Stimulated activated CD4-positive, alpha-beta T cell treated with anti-CD3 and anti-CD28 coated beads, Interleukin-1b, Interleukin-23, amount 100 ng/mL, for 24 hours (primary cell): ENCODE measurements at places on chromosomes 7 and 10.
A peak's percentile ranks its signal among the peaks of the same experiment; 100 is the strongest.

GRCh38 chr7:47254081-47254977 lies 327.6 kb downstream of the TNS3 start:
- peak; percentile 15 for DNase-seq

GRCh38 chr10:21061982-21062381 lies 164.9 kb upstream of the NEBL start:
- no peak for DNase-seq

DNA sequence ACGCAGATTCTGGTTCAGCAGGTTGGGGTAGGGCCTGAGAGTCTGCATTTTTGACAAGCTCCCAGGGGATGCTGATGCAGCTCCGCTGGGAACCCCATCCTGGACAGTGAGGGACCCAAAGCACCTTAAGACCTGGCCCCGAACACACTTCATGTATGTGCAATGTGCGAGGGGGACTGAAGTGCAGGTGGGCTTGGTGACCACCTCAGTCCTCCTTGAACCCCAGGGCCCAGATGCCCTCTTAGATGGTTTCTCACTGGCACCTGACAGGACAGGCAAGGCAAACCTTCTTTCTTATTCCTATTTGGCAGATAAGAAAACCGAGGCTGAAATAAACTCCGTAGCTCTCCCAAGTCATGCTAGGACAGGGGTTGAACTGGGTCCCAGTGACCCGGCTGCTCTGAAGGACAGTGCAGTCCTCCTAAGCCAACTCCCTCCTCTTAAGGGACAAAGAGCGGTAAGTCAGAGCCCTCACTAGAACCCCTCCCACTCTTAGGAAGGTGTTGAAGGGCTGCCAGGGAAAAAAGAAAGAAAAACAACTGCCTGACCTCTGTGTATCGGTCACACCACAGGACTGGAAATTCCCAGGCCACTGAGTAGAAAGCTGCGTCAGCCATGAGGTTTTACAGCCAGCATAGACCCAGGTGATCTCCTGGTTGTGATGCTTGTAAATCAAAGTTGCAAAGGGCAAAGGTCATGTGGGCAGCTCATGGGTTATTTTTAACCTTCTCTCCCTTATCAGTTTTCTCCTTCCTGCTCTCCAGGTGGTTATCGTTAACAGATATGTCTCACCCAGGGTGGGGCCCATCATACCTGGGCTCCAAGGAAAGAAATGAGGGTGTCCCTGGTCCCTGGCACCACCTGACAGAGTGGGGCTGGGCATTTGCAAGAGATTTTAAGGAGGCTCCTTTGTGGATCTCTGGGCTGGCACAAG lies 90.9 kb upstream of the SMNDC1 start:
- no peak for DNase-seq

- no peak for DNase-seq
Measured at GRCh38 chr7:27244488-27245123, 2.0 kb downstream of the EVX1 start.

GRCh38 chr7:29926741-29927140 lies 62.9 kb downstream of the SCRN1 start:
- no peak for DNase-seq

DNA sequence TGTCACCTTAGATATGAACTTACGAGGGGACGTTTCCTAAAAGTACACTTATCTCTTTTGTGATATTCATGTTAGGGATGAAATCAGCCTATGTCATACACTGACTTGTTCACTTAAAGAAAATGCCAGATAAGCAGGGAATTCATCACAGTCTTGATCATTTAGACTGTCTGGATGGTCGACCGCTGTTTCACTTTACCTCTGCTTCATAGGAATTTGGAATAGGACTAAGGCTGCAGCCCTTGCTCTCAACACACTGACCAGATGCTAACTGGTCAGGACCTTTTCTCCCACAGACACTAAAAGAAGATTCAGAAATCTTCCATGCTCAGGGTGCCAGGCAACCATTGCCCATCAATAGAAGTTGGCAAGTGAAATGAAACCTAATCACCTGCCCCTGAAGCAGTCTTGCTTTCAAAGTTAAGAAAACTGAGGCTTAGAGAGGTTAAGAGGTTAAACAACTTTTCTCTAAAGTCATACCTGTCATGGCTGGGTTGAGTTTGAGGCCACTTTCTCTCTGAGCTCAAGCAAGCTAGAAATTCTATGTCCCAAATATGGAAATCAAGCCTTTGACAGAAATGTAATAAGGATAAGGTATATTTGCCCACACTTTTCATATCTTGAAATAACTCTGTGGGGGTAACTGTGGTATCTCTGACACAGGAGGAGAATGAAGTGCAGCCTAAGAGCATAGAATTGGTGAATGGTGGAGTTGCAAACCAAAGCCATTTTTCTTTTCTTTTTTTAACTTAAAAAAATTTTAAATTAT lies 77.1 kb downstream of the MAP3K8 start:
- no peak for DNase-seq

DNA sequence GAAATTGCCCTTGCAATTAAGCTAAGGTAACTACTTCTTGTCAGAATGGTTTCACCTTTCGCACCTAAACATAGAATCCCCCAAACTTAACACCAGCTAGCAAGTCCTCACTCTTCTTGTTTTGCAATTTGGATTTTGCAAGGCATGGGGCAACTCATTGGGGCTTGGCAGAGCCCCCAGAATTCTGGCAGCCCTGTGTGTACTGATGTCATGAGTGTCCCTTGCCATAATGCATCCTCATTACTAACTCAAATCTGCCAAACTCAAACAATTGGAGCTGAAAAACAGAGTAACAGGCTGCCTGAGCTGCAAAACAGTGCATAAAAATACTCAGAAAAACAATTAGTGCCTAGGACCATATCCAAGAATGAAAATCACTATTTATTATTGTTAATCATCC lies 7.9 kb upstream of the XPNPEP1 start:
- DNase-seq: no peak

DNA sequence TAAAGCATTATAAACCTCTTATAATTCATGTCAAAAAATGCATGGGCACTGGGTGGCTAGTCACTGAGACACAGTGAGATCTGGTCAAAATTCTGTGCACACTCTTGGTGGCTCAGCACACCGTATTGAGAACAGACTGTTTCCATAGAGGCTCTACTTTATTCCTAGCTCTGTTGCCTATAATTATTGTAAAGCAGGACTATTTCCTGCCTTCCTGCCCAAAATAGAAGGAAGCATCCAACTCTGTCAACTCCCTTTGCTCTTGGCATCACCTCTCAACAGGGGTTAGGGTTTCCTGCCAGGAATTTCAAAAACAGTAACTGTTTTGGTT lies 45.1 kb downstream of the PTN start:
- DNase-seq: no peak

- DNase-seq: no peak
Measured at GRCh38 chr10:14728346-14728745, 46.4 kb downstream of the FAM107B start.

- no peak for DNase-seq
Measured at GRCh38 chr7:98526059-98526458, 91.0 kb upstream of the NPTX2 start.

DNA sequence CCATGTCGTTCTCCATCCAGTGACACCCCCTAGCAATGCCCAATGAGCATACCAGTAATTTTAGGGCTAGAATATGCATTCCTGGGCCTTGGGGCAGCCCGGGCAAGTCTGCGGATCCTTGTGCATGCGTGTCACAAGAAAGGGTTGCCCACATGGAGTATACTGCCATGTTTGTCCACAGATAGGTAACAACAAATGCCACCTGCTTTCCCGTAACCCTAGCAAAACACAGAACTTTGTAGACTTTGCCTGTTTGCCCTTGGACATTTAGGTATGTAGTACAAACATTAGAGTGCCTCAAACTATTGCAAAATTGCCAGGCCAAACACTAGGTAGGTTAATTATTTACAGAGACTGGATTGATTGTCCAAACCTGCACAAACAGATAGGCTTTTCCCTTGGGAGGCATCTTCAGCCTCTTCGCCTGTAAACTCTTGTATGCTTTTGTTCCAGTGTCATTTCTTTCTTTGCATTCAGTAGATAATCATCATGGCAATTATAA lies 117.0 kb downstream of the ADCY1 start:
- no peak for DNase-seq

GRCh38 chr7:17520941-17521340 lies 222.5 kb downstream of the AHR start:
- DNase-seq: no peak

GRCh38 chr7:45983720-45984255 lies 62.7 kb upstream of the IGFBP3 start:
- no peak for DNase-seq

DNA sequence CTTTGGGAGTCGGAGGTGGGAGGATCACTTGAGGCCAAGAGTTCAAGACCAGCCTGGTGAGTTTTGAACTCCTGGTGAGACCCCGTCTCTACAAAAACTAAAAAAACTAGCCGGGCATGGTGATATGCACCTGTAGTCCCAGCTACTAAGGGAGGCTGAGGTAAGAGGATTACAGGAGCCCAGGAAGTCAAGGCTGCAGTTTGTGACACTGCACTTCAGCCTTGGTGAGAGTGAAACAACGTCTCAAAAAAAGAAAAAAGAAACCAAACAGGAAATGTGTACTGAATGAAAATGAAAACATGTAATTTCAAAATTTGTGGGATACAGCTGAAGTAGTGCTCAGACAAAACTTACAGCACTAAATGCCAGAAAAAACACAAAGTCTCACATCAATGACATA lies 7.6 kb downstream of the ARHGAP12 start:
- DNase-seq: no peak

DNA sequence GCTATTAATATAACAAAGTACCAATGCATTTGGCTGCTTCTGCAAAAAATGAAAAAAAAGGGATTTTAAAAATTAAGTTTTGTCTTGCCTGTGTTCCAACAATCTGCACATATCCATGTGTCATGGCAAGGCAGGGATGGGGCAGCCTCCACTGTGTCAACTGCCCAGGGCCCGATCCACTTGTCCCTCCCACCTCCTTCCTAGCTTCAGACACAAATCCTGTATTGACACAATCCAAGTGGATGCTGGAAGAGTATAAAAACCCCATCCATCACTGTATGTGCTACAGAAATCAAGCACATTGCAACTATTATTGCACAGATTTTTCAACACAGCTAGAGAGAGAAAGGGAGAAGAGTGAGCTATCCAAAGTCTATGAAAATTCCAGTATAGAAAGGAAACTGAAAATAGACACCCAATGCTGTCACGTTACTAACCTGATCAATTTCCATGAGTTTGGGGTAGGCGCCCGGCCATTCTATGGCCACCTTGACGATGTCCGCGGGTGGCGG lies 106.4 kb downstream of the ELMO1 start:
- no peak for DNase-seq

DNA sequence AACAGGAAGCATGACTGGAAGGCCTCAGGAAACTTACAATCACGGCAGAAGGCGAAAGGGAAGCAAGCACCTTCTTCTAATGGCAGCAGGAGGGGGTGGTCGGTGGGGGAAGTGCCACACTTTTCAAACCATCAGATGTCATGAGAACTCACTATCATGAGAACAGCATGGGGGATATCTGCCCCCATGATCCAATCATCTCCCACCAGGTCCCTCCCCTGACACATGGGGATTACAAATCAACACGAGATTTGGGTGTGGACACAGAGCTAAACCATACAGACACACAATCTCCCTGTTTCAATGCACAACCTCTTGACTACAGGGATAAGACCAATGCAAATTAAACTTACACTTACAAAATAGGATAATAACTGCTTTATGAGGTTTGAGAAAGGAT lies 97.6 kb downstream of the SGMS1 start:
- DNase-seq: no peak

GRCh38 chr10:42943025-42943818 lies 133.6 kb upstream of the RET start:
- no peak for DNase-seq

DNA sequence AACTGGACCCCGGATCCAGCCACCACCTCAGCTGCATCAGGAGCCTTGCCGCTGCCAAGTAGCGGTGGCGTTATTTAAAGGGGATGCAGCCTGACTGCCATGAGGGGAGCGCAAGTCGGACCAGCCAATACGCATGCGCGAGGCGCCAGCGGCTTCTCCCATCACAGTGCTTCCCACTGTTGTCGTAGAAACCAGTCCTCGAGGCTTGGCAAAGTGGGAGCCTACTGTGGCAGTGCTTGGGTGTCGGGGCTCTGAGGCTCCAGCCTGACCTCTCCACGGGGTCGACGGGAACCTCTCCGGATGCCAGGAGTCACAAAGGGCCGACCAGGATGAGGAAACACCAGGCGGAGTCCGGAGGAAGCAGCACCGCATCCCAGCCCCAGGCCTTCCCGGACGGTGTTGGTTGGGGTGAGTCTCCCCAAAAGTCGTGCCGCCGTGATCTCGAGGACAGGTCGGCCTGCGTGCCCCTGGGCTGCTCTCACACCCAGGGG lies 369.6 kb downstream of the ZNF716 start:
- no peak for DNase-seq

DNA sequence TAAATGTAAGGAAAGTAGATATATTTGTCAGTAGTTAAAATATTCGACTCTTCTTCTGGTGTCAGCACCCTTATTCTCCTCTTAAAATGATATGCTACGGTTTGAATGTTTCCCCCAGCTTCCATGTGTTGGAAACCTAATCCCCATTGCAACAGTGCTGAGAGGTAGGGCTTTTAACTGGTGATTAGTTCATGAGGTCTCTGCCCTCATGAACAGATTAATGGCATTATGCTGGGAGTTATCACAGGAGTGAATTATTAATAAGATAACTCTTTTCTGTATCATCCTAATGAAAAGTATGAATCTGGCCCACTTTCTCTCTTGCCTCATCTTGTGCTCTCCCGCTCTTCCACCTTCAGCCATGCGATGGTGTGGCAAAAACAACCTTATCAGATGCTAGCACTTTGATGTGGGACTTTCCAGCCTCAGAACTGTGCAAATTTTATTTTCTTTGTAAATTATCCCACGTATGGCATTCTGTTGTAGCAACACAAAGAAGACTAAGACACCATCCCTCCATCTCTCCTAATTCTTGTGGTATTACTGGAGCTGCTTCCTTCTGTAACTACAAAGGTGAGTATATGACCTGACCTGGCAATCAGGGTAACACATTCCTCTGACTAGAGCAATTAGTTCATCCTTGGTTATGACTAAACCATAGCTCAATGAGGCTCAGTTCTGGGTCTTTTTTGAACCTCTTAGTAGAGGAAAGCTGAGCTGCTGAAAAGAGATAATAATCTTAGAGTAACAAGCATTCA lies 171.1 kb upstream of the TMEM196 start:
- no peak for DNase-seq

- no peak for DNase-seq
Measured at GRCh38 chr7:27188386-27189294, 3.6 kb upstream of the HOXA11 start.
